ENCODE measurements at places on chromosomes 1 and 21.

DNA sequence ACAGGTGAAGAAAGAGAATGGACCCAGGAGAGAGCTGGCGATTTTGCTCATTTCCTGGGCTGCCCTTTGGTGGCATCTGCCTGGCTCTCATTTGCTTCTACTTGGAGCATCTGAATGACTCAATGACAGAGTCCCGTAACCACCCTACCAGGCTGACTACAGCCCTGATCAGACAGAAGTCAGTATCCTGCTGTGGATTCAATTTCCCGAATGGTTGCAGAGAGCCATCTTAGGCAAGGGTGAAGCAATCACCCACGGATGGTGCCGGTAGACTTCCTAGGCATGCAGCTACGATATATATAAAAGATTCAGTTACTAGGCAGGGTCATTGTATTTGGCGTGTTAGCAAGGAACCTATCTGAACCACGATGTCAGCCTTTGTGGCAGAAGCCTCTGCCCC lies 10.2 kb downstream of the AJAP1 start:
- no peak for DNase-seq

DNA sequence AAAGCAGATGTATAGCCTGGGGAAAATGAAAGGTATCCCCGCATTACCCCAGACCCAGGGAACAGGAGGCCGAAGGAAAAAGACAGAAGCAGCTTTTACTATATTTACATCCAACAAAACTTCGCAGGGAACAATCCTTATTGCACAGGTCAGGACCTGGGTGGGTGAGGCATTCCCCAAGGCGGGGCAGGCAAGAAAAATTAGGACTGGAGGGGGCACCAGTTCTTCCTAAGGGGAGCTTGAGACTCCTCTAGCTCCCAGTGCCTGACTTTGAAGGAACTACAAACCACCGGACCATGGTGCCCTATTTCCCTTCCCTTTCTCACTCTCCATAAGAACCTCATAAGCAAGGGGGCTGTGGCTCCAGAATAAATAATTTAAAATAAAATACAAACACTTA lies 6.7 kb upstream of the GATAD2B start:
- no peak for DNase-seq

DNA sequence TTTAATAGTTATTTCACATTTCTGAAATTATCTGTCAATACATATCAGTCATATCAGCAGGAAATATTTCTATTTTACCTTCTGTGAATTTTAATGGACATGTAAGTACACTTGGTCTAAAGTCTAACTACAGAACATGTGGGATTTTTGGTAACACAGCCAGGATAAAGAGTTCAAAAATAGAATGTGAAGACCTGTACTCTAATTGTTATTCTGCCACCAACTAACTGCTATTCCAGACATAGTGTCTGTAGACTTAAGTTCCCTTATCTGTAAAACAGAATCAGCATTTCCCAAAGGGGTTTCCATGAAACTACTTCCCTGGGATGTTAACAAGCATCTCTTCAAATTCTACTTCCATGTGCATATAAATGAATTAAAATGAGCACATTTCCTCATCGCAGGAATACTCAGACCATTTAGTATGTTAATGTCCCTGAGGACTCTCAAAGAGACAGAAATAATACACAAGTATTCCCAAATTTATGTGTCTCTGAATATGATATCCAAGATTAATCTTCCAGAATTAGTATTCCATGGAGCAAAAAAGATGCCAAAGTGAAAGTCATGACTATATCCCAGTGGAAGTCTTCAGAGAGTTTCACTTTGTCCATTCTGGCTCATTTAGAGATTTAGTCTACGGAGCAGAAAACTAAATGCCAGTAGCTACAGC lies 325.6 kb downstream of the NEGR1 start:
- no peak for DNase-seq

DNA sequence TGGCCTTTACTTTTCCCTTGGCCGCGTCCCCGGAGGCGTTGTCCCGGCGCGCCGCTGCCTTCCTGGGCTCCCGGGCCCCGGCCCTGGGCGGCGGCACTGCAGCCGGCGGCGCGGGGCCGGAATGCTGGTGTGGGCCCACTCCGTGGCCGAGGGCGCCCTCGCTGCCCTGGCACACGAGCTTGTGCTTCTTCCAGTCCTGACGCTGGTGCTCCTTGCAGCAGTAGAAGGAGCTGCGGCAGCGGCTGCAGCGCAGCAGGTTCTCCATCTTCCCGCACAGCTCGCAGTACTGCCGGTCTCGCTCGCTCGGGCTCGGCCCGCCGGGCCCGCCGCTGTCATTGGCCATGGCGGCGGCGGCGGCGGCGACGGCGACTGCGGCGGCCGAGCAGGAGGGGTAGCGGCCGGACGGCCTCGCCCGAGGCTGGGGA lies 529 bp downstream of the EGLN1 start:
- peak; percentile 50 for DNase-seq

- DNase-seq: no peak
Observed at GRCh38 chr1:110135246-110135645, 15.0 kb upstream of the SLC6A17 start.

GRCh38 chr1:212237651-212238050 lies 47.6 kb upstream of the PPP2R5A start:
- peak; percentile 37 for DNase-seq

GRCh38 chr1:78360584-78360983 lies 130.2 kb upstream of the PTGFR start:
- no peak for DNase-seq

DNA sequence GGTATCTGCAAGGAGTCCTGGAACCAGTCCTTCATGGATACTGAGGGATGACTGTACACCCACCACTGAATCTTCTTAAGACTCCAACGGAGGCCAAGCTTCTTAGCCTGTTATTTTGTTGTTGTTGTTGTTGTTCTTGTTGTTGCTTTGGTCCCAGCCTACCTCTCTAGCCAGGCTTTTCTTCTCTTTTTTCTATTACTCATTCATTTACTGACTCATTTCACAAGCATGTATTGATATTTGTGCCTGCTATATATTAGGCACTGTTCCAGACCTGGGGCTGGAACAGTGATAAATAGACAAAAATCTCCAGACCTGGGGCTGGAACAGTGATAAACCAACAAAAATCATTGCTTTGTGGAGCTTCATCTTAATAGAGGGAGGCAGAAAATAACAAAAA lies 20.4 kb downstream of the CENPF start:
- no peak for DNase-seq

GRCh38 chr1:162349635-162350330 lies 26.9 kb downstream of the SPATA46 start:
- no peak for DNase-seq

- DNase-seq: peak; percentile 42
Observed at GRCh38 chr1:34500451-34500850, 254.4 kb upstream of the GJB5 start.

GRCh38 chr1:233376382-233377110 lies 49.0 kb downstream of the MAP3K21 start:
- no peak for DNase-seq

DNA sequence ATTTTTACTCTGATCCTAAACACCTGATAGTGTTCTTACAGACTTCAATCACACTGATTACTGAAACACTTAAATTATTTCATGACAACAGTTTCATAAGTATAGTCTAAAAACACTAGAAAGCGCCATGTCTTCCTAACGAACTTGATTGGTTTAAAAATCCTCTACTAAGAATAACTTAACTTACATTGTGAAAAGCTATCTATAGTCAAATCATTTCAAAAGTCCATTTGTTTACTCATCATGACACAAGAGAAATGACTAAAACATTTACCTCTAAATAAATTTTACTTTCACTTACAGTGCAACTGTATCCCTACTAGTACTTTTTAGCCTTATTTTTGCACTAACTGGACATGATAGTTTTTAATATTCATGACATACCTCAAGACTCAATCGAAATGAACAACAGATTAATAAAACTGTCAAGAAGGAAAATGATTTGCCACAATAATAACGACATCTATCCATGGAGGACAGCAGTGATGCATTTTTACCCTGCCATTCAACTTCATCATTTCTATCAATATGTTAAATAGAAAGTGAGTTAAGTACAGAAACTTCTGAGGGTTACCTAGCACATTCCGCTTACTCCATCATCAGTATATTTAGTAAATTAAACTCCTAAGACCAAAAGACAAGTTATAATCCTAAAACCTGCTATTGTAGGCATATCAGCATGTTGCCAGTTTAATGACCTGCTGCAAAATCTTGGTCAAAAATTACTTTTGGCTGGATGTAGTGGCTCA lies 38.4 kb downstream of the AHCTF1 start:
- no peak for DNase-seq

Data from activated naive CD4-positive, alpha-beta T cell treated with anti-CD3 and anti-CD28 coated beads for 36 hours (primary cell).